ENCODE measurements at places on chromosomes 1 and 21.

GRCh38 chr21:44696572-44696971 is 400 bp upstream of the KRTAP10-12 start:
- no peak for DNase-seq

GRCh38 chr21:39103689-39104088 is 79.6 kb downstream of the PSMG1 start:
- no peak for DNase-seq

DNA sequence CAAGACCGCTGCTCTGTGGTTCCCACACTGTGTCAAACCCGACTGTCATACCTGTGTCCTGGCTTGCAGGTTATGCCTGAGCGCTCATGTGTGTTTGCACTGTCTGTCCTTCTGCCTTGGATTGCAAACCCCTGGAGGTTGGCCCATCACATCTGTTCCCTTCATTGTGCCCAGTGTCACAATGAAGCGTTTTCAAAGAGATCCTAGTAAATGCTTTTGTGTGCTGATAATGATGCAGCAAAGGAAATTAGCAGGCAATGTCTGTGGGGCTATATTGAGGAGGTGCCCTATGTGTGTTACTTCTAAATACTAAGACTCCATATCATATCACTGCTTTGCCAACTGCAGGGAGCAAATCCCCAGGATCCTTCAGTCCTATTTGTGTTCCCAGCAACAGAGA is 424.4 kb upstream of the NFIA start:
- no peak for DNase-seq

- DNase-seq = no peak
These were observed 24.0 kb downstream of the RGS4 start for GRCh38 chr1:163093169-163093568.

- no peak for DNase-seq
These were observed 15.8 kb downstream of the OR14I1 start for GRCh38 chr1:248686815-248687214.

DNA sequence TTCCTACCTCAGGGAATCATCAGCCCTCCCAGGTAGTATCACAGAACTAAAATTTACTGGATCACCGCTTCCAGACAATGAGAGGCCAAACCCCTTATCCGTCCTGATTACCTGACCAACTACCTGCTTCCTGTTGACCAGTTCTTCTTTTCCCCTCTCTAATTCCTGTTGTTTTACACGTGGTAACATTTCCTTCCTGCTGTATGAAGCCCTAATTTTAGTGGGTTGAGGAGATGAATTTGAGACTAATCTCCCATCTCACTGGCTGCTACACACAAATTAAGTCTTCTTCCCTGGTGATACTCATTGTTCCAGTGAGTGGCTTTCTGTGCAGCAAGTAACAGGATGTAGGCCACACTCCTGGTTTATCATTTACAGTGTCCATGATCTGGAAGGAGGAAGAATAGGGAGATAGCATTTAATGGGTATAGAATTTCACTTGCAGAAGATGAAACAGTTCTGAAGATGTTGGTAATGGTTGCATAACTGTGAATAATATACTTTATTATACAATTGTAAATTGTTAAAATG is 2112.9 kb downstream of the NCAM2 start:
- DNase-seq = no peak

DNA sequence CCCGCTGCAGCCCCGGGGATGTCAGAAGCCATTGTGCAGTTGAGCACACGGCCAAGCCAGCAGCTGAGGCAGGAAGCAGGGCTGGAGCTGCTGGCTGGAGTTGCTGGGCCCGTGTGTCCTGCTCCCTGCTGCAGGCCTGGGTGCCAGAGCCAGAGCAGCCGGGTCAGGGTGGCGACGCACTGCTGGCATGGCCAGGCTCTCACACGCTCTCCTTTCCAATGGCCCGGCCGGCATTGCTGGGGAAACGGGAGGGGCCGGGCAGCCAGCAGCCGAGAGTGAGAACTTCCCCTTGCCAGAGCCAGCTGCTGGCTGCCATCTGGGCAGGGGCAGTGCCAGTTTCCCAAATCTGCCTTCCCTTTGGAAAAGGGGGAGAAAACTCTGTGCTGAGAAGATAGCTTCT is 82.4 kb upstream of the PROX1 start:
- no peak for DNase-seq

GRCh38 chr1:167106119-167106461 is 12.2 kb downstream of the STYXL2 start:
- no peak for DNase-seq

GRCh38 chr1:109910123-109910962 is at the start of gene CSF1:
Gene CSF1, plus strand, starts transcription at chr1:109910849. Its CDS starts 175 bp downstream, at chr1:109911024.
- DNase-seq = peak; percentile 43

GRCh38 chr1:72280711-72281110 is 1.6 kb downstream of the NEGR1 start:
- DNase-seq = no peak

DNA sequence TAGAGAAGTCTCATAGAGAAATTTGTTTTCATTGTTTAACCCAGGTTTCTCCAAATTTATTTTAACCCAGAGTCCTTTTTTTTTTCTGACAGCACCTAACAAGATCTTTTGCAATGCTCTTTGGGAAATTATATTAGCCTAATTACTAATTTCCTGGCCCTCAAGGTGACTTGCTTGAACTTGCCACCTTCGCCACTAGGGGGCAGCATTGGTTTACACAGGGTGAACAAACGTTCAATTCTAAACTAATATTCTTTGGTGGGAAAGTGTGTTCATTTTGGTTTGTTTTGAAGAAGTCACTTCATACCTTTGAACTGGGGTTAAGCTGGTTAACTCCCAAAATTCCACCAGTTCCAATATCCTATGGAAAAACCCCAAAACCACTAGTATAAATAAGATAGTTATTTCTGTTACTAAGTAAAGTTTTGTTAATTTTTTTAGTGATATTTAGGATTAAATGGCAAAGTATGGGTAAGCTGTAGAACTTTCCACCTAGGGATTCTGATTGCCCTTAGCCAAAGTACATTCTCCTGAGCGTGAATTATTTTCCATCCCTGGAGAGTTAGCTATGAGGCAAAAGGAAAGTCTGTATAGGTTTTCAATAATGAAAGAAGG is 13.0 kb downstream of the CCDC190 start:
- no peak for DNase-seq

GRCh38 chr1:37105911-37106310 is 71.6 kb upstream of the GRIK3 start:
- no peak for DNase-seq

DNA sequence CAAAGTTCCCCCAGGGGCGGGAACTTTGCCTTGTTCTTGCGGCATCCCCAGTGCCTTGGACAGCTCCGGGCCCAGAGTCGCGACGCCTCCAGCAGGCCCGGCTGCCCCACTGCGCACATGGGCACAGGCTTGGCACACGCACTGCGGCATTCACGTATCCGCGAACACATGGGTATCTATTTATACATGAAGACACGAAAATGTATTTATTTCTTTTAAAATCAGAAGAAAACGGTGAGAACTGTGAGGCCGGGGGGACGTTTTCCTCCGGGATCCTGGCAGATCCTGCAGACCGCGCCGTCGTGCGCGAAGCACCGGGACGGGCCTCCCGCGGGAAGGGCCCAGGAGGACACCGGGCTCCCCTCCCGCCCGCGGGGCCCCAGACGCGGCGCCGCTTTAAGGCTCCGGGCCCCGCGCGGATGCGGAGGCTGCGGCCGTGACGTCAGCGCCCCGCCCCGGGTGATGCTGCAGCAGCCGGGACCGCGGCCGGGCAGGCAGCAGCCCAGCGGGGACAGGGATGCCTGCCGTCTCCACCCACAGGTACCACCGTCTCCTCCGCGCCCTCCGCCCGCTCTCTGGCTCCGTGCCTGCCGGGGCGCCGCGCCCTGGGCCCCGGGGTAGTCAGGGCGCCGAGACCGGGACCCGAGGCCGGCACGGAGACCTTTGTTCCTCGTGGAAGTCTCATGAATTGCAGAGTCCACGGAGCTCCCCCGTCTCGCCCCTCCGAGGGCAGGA is at the start of gene SLC45A1:
SLC45A1 (plus strand) TSS at position 468 of the 735 bp plus-strand sequence. CDS start 6,216 bp downstream, outside the sequence.
- no peak for DNase-seq

DNA sequence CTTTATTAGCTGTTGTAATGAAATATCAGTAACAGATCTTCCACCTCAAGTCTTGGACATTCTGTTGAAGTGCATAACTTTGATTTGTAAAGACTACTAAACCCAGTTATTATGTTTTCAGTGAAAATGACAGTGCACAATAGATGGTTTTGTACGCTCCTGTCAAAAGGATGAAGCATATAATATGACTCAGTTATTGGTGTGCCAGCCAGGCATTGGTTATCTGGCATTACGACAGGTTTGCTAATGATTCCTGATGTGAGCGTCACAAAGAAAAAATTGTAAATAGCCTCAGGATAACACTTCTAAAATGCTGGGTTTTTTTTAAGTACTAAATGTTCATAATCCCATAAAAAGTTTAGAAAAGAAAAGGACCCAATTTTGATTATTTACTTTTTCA is 147.9 kb downstream of the MAGI3 start:
- DNase-seq = no peak

DNA sequence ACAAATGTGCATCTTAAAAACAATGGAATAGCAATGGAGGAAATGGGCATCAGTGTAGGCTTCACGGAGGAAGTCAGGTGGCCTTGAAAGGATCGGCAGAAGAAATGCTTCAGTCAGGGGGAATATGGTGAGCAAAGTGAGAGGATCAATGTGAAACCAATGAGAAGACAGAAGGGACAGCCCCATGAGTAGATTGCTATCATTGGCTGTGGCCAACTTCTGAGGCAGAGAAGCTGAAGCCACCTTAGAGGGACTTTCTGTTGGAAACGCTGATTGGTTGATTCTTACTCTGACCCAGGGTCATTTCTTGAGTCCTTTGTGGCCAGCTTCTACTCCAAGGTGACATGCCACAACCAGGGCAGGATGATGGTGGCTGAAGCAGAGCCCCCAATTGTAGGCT is 130.7 kb upstream of the ZNF648 start:
- DNase-seq = no peak

- DNase-seq = no peak
These were observed 10.1 kb downstream of the DOP1B start for GRCh38 chr21:36166705-36167104.

DNA sequence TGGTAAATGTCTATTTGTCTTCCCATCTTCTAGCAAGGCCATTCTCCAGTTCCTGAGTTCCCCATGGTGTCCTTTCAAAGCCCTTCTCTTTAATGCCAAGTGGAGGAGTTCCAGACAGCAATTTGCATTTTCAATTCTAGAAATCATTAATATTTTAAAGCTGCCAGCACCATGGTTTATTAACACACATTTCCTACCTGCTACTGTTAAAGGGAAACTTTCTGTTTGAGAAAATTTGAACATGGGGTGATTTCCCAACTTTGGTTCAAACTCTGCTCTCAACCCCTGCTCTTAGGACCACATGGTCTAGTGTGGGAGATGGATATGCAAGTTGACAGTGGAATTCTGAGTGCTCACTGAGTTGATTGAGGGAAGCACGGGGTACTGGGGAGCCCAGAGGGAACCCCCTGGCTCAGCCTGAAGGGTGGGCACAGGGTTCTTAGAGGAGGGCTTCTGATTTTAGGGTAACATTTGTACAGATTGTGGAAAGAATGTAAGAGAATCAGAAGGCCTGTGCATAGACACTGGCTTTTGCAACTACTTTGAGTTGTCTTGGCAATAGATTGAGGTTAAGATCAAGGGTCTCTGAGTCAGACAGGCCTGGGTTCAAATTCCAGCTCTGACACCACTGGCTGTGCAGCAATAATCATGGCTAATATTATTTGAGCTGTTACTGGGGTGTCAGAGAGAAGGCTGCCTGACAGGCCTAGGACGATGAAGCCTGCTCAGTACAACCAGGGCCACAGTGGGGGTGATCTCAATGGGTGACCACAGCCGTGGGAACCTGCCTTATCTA is 97.8 kb downstream of the BEND5 start:
- DNase-seq = no peak

- no peak for DNase-seq
These were observed 21.3 kb upstream of the TLCD4 start for GRCh38 chr1:95095833-95096217.

- DNase-seq = no peak
These were observed 360.6 kb upstream of the USP24 start for GRCh38 chr1:55575571-55576279.

DNA sequence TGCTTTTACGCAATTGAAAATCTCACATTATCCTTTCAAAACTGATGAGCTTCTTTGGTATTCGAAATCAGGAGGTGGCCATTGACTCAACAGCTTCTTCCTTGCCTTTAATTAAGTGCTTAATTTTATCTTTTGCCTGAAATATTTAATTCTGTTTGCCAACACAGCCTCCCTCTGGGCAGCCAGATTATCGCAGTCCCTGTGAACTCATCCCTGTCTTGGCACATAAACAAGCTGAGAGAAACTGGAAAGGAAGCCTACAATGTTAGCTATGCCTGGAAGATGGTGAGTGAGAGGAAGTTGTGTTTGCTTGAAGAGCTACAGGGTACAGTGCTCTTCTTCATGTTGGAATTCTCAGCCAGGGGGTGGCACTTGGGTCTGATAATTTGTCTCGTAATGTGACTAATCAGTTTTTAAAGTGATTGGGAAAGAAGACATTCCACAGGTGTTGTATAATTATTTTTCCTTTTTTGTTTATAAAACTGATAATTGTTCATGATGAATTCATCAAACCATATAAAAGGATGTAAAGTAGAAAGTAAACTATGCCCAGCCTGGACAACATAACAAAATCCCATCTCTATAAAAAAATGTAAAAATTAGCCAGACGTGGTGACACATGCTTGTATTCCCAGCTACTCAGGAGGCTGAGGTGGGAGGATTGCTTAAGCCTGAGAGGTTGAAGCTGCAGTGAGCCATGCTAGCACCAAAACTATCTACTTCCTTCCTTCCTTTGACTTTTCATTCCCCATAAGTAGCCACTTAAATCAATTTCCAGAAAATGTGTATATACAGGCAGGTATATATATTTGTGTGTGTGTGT is 90.1 kb upstream of the RAVER2 start:
- DNase-seq = peak; percentile 13

- no peak for DNase-seq
These were observed 2.6 kb downstream of the CTSE start for GRCh38 chr1:206021008-206021625.

GRCh38 chr1:4975856-4976255 is 321.4 kb downstream of the AJAP1 start:
- no peak for DNase-seq

DNA sequence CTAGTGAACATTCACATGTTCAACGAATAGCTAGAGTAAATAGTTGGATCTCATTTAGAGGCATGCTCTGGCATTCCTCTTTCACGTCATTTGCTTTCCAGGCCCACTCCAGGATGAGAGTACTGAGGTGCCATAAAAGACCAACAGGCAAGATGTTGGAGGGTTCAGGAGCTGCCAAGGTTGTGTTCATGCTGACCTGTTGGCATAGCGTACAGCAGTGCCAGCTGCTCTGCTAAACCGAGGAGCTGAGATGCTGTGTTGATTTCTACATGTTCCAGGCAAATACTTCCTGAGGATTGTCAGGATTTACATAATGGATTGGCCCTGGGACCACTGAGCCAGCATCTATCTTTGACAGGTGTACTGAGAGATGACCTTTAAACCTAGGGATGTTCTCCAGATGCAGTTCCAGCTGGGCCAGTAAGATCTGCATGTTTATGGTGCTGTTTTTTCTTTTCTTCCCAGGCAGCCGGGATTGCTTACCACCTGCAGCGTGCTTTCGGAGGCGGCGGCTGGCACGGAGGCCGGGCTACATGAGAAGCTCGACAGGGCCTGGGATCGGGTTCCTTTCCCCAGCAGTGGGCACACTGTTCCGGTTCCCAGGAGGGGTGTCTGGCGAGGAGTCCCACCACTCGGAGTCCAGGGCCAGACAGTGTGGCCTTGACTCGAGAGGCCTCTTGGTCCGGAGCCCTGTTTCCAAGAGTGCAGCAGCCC is 66.9 kb downstream of the DISC1 start:
- DNase-seq = no peak

- DNase-seq = no peak
These were observed 149.1 kb upstream of the L1TD1 start for GRCh38 chr1:62045574-62045973.

- DNase-seq = no peak
These were observed 133.3 kb upstream of the GPR52 start for GRCh38 chr1:174314433-174314832.

- no peak for DNase-seq
These were observed 5.1 kb downstream of the CLCNKA start for GRCh38 chr1:16026723-16027484.
